ENCODE measurements at places on chromosomes 12 and 14.

GRCh38 chr12:3316776-3317480, 174.1 kb upstream of the PRMT8 start:
- DNase-seq, result no peak
- H3K36me3 ChIP-seq, result no peaks in the 10 kb centered on the region
- H3K27me3 ChIP-seq, result no peaks in the 10 kb centered on the region
- H3K4me1 ChIP-seq, result no peaks in the 10 kb centered on the region

DNA sequence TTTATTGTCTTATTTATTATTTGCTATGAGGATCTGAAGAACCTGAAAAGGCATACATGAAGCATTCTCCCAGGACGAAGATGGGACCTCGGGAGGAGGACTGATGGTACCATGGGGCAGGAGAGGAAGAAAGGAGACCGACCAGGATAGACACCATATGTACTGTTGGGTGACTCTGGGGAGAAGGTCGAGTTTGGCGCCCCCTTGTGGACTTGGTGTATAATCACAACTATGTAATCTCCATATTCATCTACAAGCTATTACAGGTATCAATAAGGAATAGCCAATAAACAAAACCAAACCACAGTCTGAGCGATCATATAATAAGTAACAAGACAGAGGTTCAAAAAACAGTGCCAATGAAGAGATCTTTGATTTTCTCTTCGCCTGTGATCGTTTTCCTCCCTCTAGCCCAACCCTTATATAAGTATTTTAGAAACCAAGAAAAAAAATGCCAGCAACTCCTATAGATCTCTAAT, 139.1 kb downstream of the SPTSSA start:
- H3K4me1 ChIP-seq, result no peaks in the 10 kb centered on the region
- no peaks in the 10 kb centered on the region for H3K36me3 ChIP-seq
- DNase-seq, result no peak
- H3K27me3 ChIP-seq, result no peaks in the 10 kb centered on the region
- no peak overlapping the region for H3K27ac ChIP-seq

DNA sequence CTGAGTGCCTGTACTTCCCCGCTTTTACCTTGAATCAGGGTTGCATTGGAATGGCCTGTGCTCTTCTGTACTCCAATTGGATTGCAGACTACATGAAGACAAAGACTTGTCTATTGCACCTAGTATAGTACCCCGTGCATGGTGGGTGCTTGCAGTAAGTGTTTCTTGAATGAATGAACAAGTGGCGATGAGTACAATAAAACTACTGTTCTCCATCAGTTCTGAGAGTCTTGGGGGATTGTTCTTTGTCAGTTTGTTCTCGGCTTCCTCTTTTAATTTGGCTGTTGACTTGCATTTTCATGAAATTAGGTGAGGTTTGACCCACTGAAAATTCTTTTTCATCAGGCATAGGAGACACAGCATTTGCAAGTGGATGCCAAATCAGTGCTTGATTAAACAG, 34.1 kb downstream of the ERH start:
- no peak overlapping the region for H3K4me3 ChIP-seq
- H3K36me3 ChIP-seq, result no peaks in the 10 kb centered on the region
- no peaks in the 10 kb centered on the region for H3K27me3 ChIP-seq
- no peak overlapping the region for H3K27ac ChIP-seq
- DNase-seq, result no peak

- no peaks in the 10 kb centered on the region for H3K27me3 ChIP-seq
- peak overlapping the region; percentile 25 for H3K27ac ChIP-seq
- no peak overlapping the region for H3K4me3 ChIP-seq
- peaks cover 20% of the 10 kb centered on the region for H3K4me1 ChIP-seq
These were observed 657.5 kb upstream of the TBX3 start for GRCh38 chr12:115341442-115341841.

DNA sequence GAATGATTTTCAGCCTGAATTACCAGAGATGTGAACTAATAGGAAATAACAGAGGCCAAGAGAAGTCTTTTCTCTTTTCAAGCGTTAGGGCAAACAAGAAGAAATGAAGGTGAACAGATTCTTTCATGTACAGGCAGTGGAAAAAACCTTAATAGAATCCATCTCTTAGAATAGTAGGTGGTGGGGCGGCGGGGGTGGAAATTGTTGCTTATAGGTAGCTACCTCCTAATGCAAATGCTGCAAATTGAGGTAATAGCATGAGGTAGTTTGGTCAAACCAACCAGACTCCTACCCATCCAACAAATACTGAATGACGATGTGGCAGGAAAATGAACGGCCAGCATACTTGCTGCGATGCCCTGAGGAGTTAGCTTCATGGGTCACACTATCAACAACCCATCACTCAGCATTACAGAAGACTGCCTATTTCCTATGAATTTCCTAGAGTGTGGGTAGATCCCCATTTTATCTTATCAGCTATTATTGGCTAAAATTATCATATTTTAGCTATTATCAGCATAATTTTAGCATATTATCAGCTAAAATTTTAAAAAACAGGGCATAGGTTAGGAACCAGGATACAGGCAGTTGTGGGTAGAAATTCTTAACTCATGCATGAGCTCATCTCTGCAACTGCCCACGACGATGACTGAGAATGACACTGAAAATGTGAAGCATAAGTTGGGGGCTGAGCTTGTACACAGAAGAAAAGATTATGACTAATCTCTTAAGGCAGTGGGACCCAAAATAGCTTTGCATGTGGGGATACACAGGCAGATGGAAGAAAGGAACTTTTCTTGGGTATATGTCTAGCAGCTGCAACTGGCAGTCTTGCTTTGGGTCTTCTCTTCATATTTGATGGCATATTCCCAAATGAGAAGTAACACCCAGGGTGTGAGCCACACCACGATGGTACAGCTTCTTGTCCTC, 68.7 kb downstream of the NIN start:
- peaks cover 60% of the 10 kb centered on the region for H3K4me1 ChIP-seq
- H3K27ac ChIP-seq, result no peak overlapping the region
- H3K27me3 ChIP-seq, result no peaks in the 10 kb centered on the region
- no peak overlapping the region for H3K4me3 ChIP-seq

- H3K4me1 ChIP-seq, result no peaks in the 10 kb centered on the region
- H3K27ac ChIP-seq, result no peak overlapping the region
- H3K36me3 ChIP-seq, result no peaks in the 10 kb centered on the region
- DNase-seq, result no peak
- no peak overlapping the region for H3K4me3 ChIP-seq
These were observed 671.2 kb downstream of the LRFN5 start for GRCh38 chr14:42277840-42278239.

- H3K27me3 ChIP-seq, result no peaks in the 10 kb centered on the region
- DNase-seq, result no peak
- H3K27ac ChIP-seq, result no peak overlapping the region
- no peaks in the 10 kb centered on the region for H3K36me3 ChIP-seq
- H3K4me3 ChIP-seq, result no peak overlapping the region
These were observed 10.8 kb upstream of the GYS2 start for GRCh38 chr12:21615431-21615830.

DNA sequence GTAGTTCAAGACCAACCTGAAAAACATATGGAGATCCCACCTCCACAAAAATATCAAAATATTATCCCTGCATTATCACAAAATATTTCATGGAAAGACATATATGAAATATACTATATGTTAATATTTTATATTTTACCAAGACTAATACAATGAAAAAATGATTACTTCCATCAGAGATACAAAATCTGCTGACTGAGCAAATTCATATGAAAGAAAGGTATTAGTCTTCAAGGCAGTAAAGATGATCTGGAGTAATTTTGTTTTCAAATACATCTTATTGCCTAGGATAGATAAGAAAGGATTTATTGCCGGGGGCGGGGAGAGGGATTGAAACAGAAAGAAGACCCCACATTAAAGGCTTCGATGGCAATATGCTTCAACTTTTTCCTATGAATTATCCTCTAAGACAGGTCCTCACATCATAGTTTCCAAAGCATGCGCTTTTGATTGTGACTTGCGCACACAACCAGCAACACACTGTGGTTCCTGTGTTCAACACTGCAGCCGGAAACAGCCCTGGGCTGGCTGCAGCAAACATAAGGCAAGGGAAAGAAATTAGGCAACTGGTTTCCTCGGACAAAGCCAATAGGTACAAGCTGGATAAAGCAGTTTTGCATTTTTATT, 83.2 kb downstream of the SPPL3 start:
- H3K36me3 ChIP-seq, result no peaks in the 10 kb centered on the region
- no peak overlapping the region for H3K27ac ChIP-seq
- H3K4me3 ChIP-seq, result no peak overlapping the region
- H3K4me1 ChIP-seq, result no peaks in the 10 kb centered on the region
- no peak for DNase-seq
- H3K27me3 ChIP-seq, result no peaks in the 10 kb centered on the region

Data from thoracic aorta (tissue), 2 donors.